Suppressor macrophage treated with lipopolysaccharide for 1 hour (primary cell): ENCODE measurements at places on chromosomes 1 and 21.

- DNase-seq, result peak; percentile 48
These were observed 12.8 kb upstream of the CDC42 start for GRCh38 chr1:22039594-22040285.

DNA sequence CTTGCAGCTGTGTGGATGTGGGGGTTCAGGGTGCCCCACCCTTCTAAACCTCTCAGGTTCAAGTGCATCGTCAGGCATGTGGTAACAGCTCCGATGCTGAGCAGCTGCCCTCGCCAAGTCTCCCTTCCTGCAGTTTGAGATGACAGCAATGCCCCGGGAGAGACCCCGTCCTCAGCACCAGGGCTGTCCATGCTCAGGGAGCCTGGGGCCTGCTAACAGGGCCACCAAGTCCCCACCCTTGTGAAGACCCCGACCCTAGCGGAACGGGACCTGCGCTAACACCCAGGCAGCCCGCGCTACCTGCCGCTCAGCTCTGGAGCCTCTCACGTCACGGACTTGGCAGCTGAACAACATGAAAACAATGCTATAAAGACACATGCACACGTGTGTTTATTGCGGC, 159.2 kb upstream of the C1orf174 start:
- DNase-seq, result no peak

DNA sequence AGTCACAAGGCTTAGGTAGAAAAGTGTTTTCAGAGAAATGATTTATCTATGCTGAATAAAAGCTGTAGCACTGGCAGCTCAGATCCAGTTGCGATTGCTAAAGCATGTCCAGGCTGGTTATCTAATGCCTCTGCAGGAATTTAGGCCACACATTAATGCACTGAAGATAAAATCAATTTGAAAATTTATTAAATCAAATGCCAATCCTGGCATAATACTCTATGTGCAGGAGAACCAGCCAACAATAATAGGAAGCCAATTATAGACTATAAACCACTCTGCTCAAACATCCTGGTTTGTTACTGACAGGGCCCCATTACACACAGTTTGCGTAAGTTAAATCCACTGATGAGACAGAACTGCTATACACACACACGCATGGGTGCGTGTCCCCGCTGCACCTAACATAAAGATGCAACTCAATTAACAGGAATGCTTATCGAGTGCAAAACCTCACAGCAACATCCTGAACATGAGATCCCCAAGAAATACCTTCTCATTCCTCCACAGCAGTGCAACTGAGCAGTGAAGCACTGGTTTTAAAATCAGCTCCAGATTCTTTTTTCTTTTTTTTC, 40.6 kb downstream of the PTP4A2 start:
- no peak for DNase-seq

DNA sequence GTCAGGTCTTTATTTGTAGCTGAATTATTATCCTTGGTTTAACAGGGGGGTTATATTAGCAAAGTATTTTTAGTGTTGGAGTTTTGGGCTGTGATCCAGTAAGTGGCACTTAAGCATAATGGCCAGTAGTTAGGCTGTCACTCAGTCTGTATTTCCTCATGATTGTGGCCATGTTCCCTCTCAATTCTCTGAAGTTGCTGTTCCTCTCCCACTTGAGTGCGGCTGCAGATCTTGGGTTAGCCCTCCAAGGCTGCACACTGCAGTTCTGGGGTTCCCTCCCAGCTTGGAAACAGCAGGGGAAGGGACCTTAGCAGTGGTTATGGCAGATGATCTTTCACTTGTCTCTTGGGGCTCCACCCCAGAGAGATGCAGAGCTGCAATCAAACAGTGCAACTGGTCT, 23.2 kb upstream of the DENND1B start:
- no peak for DNase-seq

- DNase-seq, result peak; percentile 72
These were observed 3.5 kb downstream of the RGL1 start for GRCh38 chr1:183808296-183809027.

GRCh38 chr1:177958092-177958491, 11.8 kb downstream of the SEC16B start:
- DNase-seq, result no peak

DNA sequence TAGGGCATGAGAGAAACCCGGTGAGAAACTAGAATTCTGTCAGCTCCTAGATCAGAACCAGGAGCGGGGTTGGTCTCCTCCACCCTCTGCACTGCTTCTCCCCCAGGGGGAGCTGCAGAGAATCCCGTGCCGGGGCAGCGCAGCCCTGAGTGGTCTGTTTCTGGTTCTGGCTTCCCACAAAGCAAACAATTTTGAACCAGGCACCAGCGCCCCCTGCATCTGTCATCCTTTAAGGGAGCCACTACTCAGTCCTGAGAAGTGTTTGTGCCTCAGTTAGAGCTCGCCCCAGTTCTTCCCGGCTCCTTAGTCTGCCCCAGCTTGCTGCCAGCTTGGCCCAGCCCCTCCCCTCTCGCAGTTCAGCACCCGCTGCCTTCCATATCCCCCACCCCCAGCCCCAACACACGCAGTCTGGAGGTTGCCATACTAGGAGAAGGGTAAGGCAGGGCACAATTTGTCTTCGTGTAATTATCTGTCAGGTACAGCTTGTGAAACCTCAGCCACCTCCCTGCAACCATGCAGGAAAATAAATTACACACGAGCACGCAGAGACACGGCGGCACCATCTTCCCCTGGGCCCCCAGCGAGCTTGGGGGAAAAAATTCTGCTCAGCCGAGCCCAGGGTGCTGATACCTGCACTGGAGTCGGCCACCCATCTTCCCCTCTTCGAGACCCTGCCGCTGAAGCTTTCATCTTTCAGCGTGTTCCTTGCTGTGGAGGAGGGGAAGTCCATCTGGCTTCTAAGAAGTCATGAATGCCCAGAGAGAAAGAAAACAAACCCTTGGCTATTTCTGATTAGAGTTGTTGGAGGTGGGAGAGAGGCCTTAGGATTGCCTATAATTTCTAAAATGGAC, 62.6 kb upstream of the CD1D start:
- DNase-seq, result peak; percentile 49

GRCh38 chr1:86015375-86015774, 141.2 kb downstream of the COL24A1 start:
- no peak for DNase-seq

GRCh38 chr1:39631361-39632322, 7.8 kb downstream of the HEYL start:
- no peak for DNase-seq

DNA sequence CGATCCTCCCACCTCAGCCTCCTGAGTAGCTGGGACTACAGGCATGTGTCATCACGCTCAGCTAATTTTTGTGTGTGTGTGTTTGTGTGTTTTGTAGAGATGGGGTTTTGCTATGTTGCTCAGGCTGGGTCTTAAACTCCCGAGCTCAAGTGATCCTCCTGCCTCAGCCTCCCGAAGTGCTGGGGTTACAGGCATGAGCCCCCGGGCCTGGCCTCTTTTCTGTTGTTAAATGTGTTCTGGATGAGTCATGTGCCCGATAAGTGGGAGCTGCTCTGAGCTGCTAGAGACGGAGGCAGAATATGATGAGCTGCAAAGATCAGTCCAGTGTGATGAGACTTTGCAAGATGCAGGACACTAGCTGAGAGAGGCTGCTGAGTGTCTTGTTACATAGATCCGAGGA, 75.5 kb downstream of the VPS13D start:
- no peak for DNase-seq
